T follicular helper cell (primary cell): ENCODE measurements at places on chromosomes 2 and 18.

DNA sequence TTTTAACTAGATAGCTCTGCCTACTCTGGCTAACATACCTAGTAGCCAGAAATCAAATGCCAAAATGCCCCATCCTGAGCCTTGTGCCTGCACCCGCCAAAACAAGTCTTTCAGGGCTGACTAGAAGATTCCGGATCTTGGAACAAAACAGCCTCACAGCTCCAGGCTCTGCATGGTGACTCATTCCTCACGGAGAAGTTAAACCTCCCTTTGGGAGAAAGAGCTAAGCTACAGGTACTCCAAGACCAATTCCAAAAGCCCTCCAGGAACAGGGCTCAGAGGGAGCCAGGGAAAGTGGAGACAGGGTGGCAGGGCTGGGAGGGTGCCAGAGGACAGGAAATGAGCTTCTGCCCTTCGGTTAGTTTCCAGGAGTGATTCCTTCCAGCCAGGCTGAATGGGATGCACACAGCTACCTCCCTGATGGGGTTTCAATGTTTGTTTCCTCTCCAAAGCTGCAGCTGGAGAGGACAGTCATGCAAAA lies 295.6 kb downstream of the TNS1 start:
- DNase-seq, result no peak

- no peak for DNase-seq
Observed at GRCh38 chr2:64685430-64685829, 31.7 kb upstream of the SERTAD2 start.

DNA sequence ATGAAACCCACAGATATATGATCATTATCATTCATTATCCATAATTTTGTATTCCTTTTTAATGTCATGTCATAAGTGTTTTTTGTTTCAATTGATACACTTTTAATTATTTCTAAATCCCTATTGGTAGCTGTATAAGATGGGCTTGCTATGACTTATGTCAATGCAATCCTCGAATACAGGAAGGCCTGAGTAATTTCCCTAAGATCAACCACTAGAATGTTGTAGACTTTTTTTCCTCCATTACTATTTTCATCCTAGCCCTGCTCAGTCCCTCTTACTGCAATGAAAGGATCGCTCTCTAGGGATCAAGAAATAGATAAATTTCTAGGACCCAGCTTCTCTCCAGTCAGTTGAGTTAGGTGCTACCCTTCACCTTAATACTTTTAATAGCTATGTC lies 186.3 kb downstream of the KCNE4 start:
- DNase-seq, result no peak

DNA sequence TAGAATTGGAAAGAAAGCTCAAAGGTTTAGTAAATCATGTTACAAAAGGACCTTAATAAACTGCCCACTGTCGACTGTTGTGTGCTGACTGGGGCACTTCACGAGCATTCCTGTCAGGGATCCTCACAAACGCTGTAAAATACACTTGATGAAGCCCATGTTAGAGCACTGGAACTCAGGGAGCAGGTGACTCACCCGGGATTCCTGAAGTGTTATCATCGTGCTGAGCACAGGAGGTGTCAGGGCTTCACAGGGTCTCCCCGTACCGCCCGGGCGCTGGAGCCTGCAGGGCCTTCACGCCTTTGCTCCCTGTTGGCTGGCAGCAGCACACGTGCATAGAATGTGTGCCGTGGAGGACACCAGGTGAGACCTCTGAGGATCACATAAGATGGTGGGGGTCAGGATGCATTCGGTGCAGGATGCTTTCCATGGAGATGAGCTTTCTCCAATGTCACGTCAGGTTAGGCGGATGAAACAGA lies 187.3 kb downstream of the SNTG2 start:
- no peak for DNase-seq

DNA sequence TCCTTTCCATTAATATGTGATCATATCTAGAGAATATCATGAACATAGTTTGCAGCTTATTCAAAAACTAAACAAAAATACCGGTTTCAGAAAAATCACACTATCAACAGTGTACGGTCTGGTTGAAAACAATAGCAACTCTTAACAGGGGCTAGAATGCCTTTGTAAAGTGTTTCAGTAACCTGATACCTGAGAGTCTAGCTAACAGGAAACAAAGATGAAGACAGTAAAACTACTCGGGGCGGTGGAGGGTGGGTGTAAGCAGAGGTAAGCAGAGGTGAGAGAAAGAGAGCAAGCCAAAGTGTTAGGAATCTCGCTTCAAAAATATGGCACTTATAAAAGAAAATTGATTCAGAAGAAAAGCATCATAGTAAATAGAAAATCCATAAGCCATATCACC lies 109.0 kb upstream of the RGPD4 start:
- DNase-seq, result no peak
